Right lobe of liver (tissue), 6 donors: ENCODE measurements at places on chromosomes 16 and 17. TPM values are rescaled to one million over a fixed set of nuclear protein-coding genes. Genes with fewer than 3 reads are reported as not detected.

DNA sequence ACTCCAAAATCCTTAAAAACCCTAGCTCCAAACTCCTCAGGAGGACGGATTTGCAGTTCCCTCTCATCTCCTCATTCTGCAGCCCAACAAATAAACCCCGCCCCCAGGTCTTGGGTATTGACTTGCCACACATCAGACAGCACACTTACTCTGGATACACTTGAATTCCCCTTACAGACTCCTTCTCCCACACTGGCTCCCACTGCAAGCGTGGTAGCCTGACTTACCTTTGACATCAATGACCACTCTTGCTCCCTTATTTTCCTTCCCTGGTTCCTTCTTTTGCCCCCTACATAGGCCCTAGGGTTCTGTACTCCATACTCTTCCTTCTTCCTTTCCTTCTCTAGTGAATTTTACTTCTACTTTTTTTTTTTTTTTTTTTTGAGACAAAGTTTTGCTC lies 7.5 kb downstream of the RFFL start:
- DNase-seq, result no peak

- DNase-seq, result no peak
These were observed 20.3 kb downstream of the MAP1LC3B start for GRCh38 chr16:87412371-87412995.

DNA sequence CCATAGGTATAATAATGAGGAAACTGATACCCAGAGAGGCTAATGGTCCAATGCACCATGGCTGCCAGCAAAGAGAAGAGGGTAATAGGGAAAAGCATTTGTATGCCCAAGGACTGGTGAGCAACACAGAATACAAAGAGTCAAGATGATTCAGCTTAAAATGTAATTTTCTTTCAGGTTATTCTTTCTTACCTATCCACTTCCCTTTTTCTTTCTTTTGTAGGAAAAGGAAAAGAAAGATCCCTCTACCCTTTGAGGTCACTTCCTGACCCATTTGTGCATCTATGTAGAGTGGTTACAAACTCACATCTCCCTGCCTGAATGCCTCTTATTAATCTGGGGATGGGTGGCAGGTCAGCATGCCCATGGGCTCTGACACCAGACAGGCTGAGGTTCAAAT lies 3.5 kb upstream of the PLCG2 start:
- DNase-seq, result no peak

- peak; percentile 46 for DNase-seq
These were observed 5.3 kb upstream of the ZNF689 start for GRCh38 chr16:30615358-30616091.

GRCh38 chr16:66714062-66714461 lies 17.5 kb upstream of the CMTM4 start:
- no peak for DNase-seq

GRCh38 chr17:62572488-62572887 lies 55.0 kb upstream of the MRC2 start:
- DNase-seq, result no peak

- DNase-seq, result no peak
These were observed 694.3 kb downstream of the KCNJ2 start for GRCh38 chr17:70863436-70864248.

GRCh38 chr16:29790949-29791844 lies 646 bp downstream of the KIF22 start:
- DNase-seq, result no peak

DNA sequence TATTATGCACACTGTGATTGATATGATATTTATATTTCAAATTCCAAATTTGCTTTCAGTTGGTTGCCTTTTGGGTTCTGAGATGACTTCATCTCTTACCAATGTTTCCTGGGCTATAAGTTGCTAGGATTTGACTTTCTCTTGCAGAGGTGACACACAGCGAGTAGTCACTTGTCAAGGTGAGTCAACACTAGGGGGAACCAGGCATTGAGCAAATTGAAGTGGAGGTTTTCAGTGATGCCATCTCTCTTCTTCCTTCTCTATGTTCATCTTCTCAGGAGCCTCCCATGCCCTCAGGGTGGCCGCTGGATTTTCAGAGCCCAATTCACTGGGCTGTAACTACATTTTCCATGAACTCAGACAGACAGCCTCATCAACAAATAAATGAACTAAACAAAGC lies 6.0 kb upstream of the CPD start:
- no peak for DNase-seq

- no peak for DNase-seq
These were observed 32.6 kb downstream of the CDRT15 start for GRCh38 chr17:14204084-14204483.

- no peak for DNase-seq
These were observed 18.3 kb downstream of the RND2 start for GRCh38 chr17:43043307-43043706.

GRCh38 chr17:46012506-46013079 lies 13.5 kb downstream of the STH start:
- no peak for DNase-seq

The SEZ6L2 gene
- total RNA-seq, result 0.49 TPM

The OTOA gene
- not detected for total RNA-seq
